ENCODE measurements at places on chromosomes 4 and X.

GRCh38 chr4:105345358-105345757 is 128.5 kb downstream of the PPA2 start:
- no peak for DNase-seq

DNA sequence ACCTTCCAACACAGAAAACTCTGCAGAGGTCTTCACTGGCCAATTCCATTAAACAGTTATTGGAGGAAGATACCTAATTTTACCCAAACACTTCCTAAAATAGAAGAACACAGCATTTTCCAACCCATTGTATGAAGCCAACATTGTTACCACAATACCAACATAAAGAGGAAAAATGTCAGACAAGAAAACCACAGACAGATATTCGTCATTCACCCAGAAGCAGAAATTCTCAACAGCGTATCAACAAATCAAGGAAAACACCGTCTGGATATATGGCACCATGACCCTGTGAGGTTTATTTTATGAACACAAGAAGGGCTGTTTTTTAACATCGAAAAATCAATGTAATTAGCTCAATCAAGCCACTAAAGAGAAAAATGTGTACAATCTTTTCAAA is 255.6 kb downstream of the ASMT start:
- DNase-seq, result no peak

GRCh38 chrX:49276671-49277534 is 7.3 kb downstream of the PPP1R3F start:
- no peak for DNase-seq

- no peak for DNase-seq
These were observed 50.2 kb downstream of the ANKRD17 start for GRCh38 chr4:73208376-73208775.

DNA sequence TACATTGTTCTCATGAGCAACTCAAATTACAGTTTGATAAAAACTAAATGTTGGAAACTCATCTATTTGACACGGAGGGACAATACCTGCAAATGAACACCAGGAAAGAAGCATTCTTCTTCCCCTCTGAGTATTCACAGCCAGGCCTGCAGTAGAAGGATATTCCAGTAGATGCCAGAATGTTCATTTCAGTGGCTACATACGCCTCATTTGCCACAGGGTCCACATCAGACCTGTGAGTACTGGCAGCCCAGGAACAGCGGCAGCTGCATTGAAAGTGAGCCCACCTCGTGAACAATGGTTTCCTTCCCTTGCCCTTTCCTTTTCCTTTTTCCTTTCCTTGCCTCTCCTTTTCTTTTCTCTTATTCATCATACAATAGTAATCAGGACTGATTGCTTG is 81.1 kb upstream of the NEIL3 start:
- no peak for DNase-seq
